Osteocyte (in vitro differentiated cells): ENCODE measurements at places on chromosomes 5 and 9.

- peak; percentile 76 for DNase-seq
These were observed 254.6 kb downstream of the FSTL4 start for GRCh38 chr5:133357758-133358157.

DNA sequence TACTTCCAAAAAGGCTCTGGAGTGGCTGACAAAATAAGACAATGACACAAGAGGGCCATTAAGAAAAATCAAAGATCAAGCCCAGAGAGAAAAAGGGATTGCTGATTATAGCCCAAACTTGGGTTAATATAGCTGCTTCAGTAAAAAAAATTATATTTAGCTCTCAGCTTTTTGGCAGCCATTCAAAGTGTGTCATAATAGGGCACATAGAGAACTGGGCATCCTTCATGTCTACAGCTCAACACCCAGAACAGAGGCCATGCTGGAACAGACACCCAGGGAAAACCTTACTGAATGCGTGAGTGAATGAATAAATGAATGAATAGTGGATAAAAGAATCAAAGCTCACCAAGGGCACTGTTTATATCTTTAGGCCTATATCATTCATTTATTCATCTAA, 110.1 kb downstream of the SLIT3 start:
- DNase-seq: no peak

- DNase-seq: peak; percentile 82
These were observed 10.2 kb upstream of the CEP72 start for GRCh38 chr5:601771-602465.

DNA sequence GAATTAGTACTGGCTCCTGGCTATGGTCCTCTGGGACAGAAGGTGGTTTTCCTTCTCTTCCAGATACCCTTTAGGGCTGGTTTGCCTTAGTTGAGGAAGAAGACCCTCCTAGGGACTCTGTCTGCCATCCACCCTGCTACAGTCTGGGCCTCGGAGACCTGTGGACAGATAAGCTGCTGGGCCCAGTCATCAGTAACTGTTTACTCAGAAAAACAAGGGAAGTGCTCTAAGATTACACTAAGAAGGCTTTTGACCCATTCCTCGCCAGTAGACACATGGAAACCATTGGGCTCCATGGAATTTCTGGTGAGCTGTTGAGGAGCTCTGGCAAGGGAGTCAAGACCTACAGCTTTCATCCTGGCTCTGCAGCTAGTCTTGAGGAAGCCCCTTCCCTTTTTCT, 31.2 kb downstream of the LARP1 start:
- no peak for DNase-seq

GRCh38 chr9:5492965-5493678, 17.2 kb upstream of the PDCD1LG2 start:
- DNase-seq: no peak

DNA sequence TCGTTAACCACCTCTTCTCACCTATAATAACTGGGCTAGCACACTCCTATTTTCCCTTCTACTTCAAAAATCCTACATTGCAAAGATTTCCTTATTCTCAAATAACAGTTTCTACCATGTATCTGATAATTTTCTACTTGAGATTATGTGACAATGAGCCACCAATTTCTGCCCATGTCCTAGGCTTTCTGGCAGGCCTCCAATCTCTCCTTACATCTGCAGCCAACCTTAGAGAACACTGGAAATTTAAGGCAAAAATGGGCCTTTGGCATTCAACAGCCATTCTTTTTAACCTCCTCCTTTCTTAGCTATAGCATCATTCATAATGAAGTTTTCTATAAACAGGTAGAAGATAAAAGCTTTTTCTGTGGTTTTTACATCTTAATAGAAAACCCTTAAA, 225.1 kb downstream of the ARRDC3 start:
- no peak for DNase-seq

DNA sequence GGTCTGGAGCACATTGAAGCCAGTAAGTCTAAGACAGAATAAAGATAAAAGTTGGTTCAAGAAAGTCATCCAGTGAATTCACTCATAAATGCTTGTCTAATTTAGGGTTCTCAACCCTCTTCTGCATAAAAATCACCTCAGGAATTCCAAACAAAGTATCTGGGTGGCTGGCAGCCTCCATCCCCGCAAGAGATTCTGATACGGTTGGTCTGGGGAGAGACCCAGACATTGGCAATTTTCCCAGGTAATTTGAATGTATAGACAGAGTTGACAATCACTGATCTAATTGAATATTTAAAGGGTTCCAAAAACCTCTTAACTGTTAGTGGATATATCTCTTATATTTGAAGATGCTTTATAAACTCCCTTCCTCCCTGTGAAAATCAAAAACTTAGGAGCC, 14.9 kb downstream of the ADAMTSL1 start:
- DNase-seq: no peak

DNA sequence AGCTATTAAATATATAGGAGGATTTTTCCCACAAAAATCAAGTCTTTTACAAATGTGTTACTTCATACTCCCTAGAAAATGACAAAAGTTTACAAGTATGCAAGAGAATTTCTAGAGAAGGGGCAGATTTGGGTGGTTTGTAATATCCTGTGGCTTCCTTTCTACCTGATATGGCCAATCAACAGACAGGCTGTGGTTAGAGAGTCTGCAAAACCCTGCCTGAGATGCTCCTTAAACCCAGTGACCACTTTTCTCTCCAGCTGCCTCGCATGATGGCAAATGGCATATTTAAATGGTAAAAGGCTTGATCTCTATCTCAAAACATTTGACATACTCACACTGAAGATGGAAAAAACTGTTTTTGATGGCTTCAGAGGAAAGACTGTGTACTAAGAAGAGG, 550.1 kb upstream of the ZNF462 start:
- no peak for DNase-seq

DNA sequence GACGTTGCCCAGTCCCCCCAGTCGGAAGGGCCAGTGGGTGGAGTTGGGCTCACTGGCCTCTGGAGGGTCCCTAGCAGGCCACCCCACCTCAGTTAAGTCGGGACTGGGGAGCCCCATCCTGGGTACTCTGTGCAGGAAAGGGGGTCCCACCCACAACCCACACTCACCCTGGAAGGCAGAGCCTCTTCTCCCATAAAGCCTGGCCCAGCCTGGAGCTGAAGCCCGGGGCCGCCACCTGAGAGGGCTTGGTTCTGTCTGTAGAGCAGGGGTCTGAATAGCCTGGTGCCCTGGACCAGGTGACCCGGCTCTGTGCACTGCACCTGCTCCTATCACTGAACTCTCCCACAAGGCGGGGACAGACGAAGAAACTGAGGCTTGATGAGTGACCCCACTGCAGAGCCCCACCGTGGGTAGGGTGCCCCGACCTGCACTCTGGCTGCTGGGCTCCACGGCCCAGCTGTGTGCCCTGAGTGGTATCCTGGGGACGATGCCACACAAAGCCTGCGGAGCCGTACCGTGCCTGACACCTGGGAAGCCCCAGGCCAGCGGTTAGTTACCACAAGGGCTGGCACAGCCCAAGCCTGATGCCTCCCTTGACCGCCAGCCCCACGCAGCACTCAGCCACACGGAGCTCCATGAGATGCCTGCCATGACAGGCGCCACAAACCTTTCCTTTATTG, 7.3 kb downstream of the PTGES2 start:
- DNase-seq: no peak

DNA sequence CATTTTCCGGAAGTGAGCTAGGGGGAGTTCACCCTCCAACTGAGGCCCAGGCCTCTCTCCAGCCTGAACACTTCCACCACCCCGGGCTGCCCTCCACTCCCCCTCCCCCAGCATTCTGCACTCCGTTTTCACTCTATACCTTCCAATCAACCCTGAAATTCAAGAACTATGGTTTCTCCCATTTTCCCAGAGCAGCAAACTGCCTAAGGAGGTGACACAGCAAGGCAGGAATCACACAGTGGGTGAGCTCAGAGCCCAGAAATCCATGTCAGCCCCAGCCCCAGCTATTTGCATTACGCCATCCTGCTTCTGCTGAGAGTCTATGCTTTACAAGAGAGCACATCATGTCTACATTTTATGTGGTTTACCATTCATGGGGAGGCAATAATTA, 11.9 kb downstream of the MSX2 start:
- DNase-seq: no peak

DNA sequence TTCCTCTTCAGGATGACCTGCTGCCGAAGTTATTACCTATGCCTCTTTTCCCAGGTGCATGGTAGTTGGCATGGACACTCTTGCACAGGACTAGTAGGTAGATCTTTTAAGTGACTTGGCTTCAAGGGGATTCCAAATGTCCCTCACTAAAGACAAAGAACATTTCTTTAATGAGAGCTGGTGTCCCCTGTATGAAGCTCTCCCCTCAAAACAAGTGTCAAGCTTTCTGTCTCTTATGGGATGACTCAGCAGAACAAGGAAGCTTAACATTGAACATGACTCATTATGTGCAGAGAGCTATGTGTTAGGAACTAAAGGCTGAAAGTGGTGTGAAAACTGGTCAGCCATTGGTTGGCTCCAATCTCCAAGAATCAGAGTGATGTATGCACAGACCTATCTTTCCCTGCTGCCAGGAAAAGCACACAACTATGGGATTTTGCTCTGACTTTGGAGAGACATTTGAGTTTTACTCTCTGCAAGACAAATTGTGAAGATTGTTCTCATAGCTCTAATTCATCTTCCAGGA, 120.5 kb downstream of the PRDM6 start:
- no peak for DNase-seq

GRCh38 chr9:133125941-133126696, 5.1 kb upstream of the RALGDS start:
- DNase-seq: no peak

DNA sequence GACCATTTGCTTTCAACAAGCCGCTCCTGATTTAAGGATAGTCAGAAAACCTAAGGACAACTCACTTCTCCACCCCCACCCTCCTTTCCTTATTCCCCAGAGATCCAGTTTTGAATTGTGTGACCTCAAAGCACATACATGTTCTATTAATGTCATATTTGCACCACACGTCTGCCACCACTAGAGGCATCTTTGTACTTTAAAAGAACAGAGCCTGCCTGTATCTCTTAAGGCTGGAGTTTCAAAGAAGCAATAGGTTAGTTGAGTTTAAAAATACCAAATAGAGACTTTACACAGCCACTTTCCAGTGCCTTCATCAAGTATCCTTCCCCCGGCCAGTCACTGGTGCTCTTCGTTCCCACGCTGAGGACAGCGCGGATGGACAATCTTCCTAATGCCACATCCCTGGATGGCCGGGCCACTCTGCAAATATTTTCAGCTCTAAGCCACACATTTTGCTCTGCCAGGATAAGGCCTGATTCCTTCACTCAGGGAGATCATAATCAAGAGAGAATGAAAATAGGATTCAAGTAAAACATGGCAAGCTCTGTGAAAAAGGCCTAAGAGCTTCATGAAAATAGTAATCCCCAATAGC, 146.3 kb downstream of the SNCAIP start:
- no peak for DNase-seq

DNA sequence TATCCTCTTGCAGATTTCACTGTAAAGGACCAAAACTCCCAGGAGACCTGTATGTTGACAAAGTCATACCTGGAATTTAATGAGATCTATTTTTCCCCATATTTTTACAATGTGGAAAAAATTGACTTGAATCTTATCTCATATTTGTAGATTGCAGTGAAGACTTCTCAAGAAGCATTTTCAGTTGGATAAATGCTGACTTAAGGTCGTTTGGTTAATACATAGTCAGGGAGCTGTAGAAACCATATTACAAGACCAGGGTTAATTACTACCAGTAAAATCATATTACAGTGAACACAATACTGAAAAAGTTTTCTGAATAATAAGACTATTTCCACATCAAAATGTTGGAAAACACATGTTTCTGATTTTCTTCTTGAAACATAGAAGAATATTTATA, 119.8 kb downstream of the ATG10 start:
- DNase-seq: no peak

DNA sequence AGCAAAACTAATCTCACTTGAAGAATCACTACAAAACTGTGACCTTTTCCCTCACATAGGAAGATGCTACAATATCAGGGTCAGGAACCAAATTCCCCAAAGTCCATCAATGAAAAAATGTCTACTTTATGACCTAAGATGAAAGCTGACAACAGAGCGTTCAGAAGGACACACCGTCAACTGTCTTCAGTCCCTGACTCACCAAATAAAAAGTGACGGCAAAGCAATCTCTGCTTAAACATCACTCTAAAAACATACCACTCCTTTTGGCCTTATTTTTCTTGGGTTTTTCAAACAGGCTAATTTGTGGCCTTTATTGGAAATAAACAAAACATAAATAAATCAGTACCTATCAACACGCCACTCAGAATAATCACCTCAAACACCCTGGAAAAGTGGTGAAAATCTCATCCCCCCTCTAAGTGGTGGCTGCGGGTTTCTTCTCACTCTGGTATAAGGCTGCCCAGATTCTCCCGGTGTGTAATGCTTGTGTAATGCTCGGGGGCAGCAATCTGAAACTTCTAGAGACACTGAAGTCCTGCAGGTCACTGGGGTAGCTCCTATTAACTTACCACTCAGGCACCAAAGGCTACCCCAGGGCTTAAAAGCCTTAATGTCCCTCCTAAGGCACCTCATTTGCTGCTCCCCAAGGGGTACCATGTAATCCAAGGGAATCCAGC, 29.5 kb downstream of the SEMA4D start:
- DNase-seq: no peak

GRCh38 chr5:89232139-89232603, 349.2 kb upstream of the MEF2C start:
- DNase-seq: no peak

DNA sequence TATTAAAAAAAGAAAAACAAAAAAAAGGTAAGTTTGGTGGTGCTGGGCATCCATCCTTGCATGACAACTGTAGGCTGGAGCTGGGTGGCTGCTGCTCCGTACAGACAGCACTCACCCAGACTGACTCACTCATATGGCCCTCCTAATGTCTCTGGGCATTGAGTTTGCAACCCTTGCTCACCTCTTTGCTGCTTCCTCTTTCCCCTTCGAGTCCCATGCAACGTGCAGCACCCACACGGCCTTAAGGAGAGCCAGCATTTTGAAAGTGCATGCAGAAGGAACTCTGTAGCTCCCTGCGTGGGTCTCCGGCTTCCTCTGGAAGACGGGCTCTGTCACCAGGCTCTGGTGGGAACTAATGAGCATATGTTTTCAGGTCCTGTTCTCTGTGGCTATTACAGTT, 60.5 kb upstream of the ENTREP1 start:
- no peak for DNase-seq

- DNase-seq: no peak
These were observed 360.6 kb downstream of the PTPRD start for GRCh38 chr9:10252174-10252573.

DNA sequence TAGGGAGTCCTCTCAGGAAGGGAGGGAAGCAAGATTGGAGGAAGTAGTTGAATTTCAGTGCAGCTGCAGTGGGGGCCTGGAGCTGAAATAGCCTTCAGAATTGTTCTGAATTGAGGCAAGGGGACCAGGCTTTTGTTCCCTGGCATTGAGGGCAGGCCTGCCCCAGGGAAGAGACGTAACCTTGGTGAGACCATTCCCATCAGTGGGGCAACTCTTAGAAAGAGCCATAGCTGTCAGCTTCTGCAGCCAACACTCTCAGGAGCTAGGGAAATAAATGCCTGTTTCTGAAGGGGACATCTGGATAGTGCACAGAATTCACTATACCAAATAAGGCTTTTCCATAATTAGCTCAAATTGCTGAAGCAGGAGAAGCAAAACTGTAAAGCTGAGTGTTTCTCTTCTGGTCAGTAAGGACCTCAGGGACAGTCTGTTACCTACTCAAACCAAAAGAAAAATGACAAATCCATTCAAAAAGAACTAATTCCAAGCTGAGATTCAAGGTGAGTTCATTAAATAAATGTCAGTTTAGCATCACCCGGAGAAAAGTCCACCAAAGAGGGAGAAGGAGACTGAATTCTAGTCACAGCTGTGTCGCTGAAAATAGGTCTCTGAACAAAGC, 44.0 kb downstream of the LYRM7 start:
- DNase-seq: no peak

GRCh38 chr9:130837002-130837511, 2.0 kb downstream of the ABL1 start:
- DNase-seq: no peak
